ENCODE measurements at places on chromosomes 16 and 17. TPM values are rescaled to one million over a fixed set of nuclear protein-coding genes. Genes with fewer than 3 reads are reported as not detected.

DNA sequence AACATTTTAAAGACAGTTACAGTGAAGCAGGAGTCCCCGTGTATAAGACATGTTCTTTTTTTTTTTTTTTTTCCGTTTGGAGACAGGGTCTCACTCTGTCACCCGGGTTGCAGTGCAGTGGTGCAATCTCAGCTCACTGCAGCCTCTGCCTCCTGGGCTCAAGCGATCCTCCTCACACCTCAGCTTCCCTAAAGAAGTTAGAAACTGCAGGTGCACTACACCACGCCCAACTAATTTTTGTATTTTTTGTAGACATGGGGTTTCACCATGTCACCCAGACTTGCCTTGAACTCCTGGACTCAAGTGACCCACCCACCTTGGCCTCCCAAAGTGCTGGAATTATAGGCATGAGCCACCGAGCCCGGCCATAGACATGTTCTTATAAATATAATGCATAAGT is 3.0 kb downstream of the EVI2B start:
- H3K4me3 ChIP-seq: no peak overlapping the region
- no peaks in the 10 kb centered on the region for H3K36me3 ChIP-seq
- no peak overlapping the region for H3K27ac ChIP-seq
- no peak for DNase-seq
- peaks cover 2% of the 10 kb centered on the region for H3K4me1 ChIP-seq

DNA sequence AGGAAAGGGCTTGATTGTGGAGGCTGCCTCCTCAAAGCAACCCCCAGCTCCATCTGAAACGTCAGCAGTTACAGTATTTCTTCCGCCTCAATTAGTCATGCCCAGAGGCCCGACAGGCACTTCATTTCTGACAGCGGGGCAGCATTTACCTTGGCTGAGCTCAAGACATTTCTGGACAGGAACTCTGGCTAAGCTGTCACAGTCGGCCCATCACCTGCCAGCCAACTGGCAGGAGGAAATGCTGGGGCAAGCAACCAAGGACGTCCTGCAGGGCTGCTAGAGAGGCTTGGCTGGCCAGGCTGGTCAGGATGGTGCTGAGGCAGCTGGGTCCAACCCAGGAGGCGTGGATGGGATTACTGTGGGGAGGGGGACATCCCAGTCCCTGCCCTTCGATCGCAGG is 27.8 kb downstream of the PLXDC1 start:
- H3K27me3 ChIP-seq: peaks cover 2% of the 10 kb centered on the region
- no peak for DNase-seq
- H3K4me3 ChIP-seq: no peak overlapping the region
- H3K27ac ChIP-seq: no peak overlapping the region

GRCh38 chr16:64391063-64391600 is 730.7 kb downstream of the CDH11 start:
- H3K27ac ChIP-seq: peak overlapping the region; percentile 77
- peak overlapping the region; percentile 26 for H3K4me3 ChIP-seq
- no peaks in the 10 kb centered on the region for H3K36me3 ChIP-seq
- peaks cover 7% of the 10 kb centered on the region for H3K4me1 ChIP-seq

- DNase-seq: peak; percentile 79
- H3K4me3 ChIP-seq: no peak overlapping the region
- H3K27ac ChIP-seq: peak overlapping the region; percentile 34
- peaks cover 25% of the 10 kb centered on the region for H3K36me3 ChIP-seq
- peaks cover 10% of the 10 kb centered on the region for H3K4me1 ChIP-seq
Measured at GRCh38 chr16:74449470-74449869, 28.2 kb upstream of the CLEC18B start.

DNA sequence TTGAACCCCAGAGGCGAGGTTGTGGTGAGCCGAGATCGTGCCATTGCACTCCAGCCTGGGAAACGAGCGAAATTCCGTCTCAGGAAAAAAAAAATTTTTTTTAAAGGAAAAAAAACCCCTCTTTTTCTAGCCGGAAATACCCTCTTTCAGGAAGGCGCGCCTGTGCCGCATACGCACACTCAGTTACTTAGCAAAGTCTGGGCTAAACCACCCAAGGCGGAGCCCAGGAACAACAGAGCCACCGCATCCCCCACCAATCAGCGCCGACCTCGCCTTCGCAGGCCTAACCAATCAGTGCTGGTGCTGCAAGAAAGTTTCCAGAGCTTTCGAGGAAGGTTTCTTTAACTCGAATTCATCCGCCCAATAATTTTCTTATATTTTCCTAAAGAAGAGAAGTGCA is 510.4 kb downstream of the KCNJ18 start:
- H3K27me3 ChIP-seq: no peaks in the 10 kb centered on the region
- no peak overlapping the region for H3K27ac ChIP-seq
- no peak for DNase-seq
- no peaks in the 10 kb centered on the region for H3K36me3 ChIP-seq
- no peaks in the 10 kb centered on the region for H3K4me1 ChIP-seq

DNA sequence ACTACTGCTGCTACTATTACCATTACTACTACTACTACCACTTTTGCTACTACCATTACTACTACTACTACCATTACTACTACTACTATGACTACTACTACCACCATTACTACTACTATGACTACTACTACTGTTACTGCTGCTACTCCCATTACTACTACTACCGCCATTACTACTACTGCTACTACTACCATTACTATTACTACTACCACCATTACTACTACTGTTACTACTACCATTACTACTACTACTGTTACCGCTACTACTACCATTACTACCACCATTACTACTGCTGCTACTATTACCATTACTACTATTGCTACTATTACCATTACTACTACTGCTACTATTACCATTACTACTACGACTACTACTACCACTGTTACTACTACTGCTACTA is 209.1 kb downstream of the IRF8 start:
- no peaks in the 10 kb centered on the region for H3K36me3 ChIP-seq
- H3K27me3 ChIP-seq: no peaks in the 10 kb centered on the region
- no peak for DNase-seq
- no peaks in the 10 kb centered on the region for H3K4me1 ChIP-seq
- H3K4me3 ChIP-seq: no peak overlapping the region
- H3K27ac ChIP-seq: no peak overlapping the region

DNA sequence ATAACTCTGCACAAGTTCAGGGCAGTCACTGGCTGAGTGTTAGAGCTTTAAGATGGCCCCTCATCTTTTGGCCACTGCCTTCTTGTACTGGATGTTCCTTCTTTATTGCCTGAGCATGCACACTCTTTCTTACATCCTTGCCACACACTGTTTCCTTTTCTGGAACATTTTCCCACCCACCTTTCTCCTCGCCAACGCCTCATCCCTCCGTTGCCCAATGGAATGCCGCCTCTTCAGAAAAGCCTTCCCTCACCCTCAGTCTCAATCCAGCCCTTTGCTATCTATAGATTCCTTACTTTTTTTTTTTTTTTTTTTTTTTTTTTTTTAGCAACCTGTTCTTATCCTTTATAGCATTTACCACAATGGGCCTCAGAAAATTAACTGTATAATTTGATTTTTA is 47.9 kb upstream of the RBFOX1 start:
- no peak overlapping the region for H3K4me3 ChIP-seq
- H3K36me3 ChIP-seq: no peaks in the 10 kb centered on the region
- no peak overlapping the region for H3K27ac ChIP-seq
- no peaks in the 10 kb centered on the region for H3K4me1 ChIP-seq
- no peak for DNase-seq

DNA sequence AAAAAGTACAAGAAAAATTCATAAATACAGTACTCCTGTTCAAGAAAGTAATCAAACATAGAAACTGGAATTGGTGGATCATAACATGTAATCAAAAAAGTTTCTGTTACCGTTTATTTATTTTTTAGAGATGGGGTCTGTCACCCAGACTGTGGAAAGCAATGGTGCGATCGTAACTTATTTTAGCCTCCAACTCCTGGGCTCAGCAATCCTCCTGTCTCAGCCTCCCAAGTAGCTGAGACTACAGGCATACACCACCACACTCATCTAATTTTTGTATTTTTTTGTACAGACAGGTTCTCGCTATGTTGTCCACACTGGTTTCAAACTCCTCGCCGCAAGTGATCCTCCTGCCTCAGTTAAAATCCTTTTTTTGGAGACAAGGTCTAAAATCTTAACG is 22.5 kb downstream of the ARHGAP17 start:
- no peak overlapping the region for H3K4me3 ChIP-seq
- H3K27ac ChIP-seq: peak overlapping the region; percentile 27

- H3K4me3 ChIP-seq: no peak overlapping the region
- H3K4me1 ChIP-seq: peaks cover 8% of the 10 kb centered on the region
- H3K36me3 ChIP-seq: no peaks in the 10 kb centered on the region
- peak; percentile 61 for DNase-seq
Measured at GRCh38 chr16:11181899-11182279, 74.1 kb downstream of the SOCS1 start.

GRCh38 chr16:67882374-67883145 is 2.1 kb upstream of the NRN1L start:
- H3K27me3 ChIP-seq: no peaks in the 10 kb centered on the region
- H3K4me1 ChIP-seq: peaks cover 4% of the 10 kb centered on the region
- no peak for DNase-seq
- no peak overlapping the region for H3K27ac ChIP-seq
- peaks cover 68% of the 10 kb centered on the region for H3K36me3 ChIP-seq
- H3K4me3 ChIP-seq: no peak overlapping the region

- peaks cover 5% of the 10 kb centered on the region for H3K4me1 ChIP-seq
- no peaks in the 10 kb centered on the region for H3K27me3 ChIP-seq
- no peak for DNase-seq
Measured at GRCh38 chr17:78965491-78965924, 14.2 kb downstream of the LGALS3BP start.

DNA sequence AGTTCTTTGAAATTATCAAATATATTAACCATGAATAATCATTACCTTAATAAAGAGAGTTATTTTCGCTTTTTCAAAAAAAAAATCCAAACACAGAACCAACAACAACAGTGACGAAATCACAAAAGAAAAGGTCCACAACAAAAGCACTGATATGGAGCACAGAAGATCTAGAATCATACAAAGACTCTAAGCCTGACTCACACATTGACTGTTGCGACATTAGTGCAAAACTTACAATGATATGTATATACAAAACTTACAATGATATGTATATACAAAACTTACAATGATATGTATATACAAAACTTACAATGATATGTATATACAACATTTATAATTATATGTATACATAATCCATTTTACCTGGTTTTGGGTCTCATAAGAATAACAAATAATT is 117.7 kb downstream of the USP22 start:
- peaks cover 12% of the 10 kb centered on the region for H3K4me1 ChIP-seq
- DNase-seq: peak; percentile 60
- H3K27ac ChIP-seq: no peak overlapping the region

DNA sequence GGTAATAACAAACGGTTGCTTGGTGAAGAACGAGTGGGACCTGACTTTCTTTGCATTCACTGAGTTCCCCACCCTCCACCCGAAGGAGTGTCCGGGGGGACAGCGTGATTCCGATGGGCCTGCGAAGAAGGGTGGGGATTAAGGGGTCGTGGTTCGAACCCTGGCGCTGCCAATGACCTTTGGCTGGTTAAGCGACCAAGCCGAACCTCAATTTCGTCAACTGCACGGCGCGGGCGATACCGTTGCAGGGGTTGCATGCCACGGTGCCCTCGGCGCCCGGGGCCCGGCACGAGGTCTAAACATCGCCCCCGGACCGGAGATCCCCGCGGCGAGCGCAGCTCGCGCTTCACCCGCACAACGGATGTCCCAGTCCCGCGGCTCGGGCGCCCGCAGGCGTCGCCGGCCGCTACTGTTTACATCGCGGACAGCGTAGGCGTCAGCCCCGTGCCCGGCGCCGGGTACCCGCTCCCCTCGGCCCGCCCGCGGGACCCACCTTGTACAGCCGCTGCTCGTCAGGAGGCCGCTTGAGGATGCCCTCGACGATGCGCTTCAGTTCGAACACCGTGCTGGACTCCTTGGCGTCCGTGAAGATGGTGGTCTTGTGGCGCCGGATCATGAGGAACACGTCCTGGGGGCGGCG is 460 bp downstream of the ELOB start:
- H3K27me3 ChIP-seq: no peaks in the 10 kb centered on the region
- H3K4me1 ChIP-seq: peaks cover 12% of the 10 kb centered on the region
- DNase-seq: no peak
- H3K27ac ChIP-seq: peak overlapping the region; percentile 90

DNA sequence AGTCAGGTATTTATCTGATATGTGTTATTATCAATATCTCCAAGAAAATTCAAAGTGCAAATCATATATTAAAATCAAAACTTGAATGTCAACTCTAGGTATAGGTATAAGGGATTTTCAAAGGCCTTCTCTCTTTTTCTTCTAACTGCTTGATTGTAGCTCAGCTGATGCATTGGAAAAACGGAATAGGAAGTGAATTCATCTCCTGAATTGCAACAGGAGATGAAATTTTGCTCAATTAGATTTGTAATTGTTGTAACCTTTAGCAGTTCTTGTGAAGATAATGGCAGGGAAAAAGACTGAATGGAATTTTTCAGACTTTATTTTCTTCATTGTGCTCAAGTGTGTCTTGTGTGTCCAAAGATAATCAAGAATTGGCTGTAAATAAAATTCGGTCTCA is 190.2 kb upstream of the KCNJ16 start:
- H3K36me3 ChIP-seq: no peaks in the 10 kb centered on the region
- no peak for DNase-seq
- no peak overlapping the region for H3K27ac ChIP-seq
- no peaks in the 10 kb centered on the region for H3K27me3 ChIP-seq
- no peak overlapping the region for H3K4me3 ChIP-seq
- no peaks in the 10 kb centered on the region for H3K4me1 ChIP-seq

GRCh38 chr17:6046431-6046830 is 23.7 kb upstream of the WSCD1 start:
- no peaks in the 10 kb centered on the region for H3K4me1 ChIP-seq
- DNase-seq: no peak
- H3K36me3 ChIP-seq: no peaks in the 10 kb centered on the region

- H3K27me3 ChIP-seq: no peaks in the 10 kb centered on the region
- DNase-seq: no peak
- H3K36me3 ChIP-seq: no peaks in the 10 kb centered on the region
- H3K4me3 ChIP-seq: no peak overlapping the region
- H3K27ac ChIP-seq: no peak overlapping the region
Measured at GRCh38 chr17:42453439-42453838, 5.2 kb upstream of the ATP6V0A1 start.

GRCh38 chr17:74522381-74523105 is 8.7 kb downstream of the CD300LB start:
- no peaks in the 10 kb centered on the region for H3K27me3 ChIP-seq
- DNase-seq: no peak
- H3K4me1 ChIP-seq: no peaks in the 10 kb centered on the region
- H3K4me3 ChIP-seq: no peak overlapping the region
- no peaks in the 10 kb centered on the region for H3K36me3 ChIP-seq
- no peak overlapping the region for H3K27ac ChIP-seq

Gene KRT31
- total RNA-seq: not detected

Gene LGALS9B
- not detected for total RNA-seq

Gene LUC7L3
- total RNA-seq: 17.7 TPM

Gene ANKS3
- 22.2 TPM for total RNA-seq

Gene CHST4
- total RNA-seq: under 0.01 TPM

Gene CCL17
- total RNA-seq: not detected
